ENCODE measurements at places on chromosomes 6 and 20.

- no peak for DNase-seq
Measured at GRCh38 chr6:84492241-84493165, 265.1 kb upstream of the CEP162 start.

GRCh38 chr20:31644701-31645100, 7.0 kb downstream of the COX4I2 start:
- no peak for DNase-seq

DNA sequence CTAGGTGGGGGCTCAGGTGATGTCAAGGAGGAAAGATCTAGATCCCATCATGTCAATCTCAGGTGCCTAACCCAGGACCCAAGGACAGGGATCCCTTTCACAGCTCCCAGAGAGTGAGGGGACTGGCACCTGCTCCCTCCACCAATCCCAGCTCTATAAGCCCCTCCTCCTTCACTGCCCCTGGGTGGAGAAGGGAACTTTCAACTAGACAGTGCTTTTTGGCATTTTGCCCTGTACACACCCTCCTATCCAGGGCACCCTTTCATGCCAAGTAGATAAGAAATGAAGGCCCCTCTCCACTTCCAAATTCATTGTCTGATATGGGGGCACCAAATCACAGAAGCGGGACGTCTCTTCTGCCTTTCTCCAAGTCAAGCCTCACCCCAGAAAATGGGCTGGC, 61.6 kb downstream of the MDGA1 start:
- no peak for DNase-seq

GRCh38 chr20:60224914-60225313, 266.7 kb downstream of the CDH26 start:
- DNase-seq = no peak

DNA sequence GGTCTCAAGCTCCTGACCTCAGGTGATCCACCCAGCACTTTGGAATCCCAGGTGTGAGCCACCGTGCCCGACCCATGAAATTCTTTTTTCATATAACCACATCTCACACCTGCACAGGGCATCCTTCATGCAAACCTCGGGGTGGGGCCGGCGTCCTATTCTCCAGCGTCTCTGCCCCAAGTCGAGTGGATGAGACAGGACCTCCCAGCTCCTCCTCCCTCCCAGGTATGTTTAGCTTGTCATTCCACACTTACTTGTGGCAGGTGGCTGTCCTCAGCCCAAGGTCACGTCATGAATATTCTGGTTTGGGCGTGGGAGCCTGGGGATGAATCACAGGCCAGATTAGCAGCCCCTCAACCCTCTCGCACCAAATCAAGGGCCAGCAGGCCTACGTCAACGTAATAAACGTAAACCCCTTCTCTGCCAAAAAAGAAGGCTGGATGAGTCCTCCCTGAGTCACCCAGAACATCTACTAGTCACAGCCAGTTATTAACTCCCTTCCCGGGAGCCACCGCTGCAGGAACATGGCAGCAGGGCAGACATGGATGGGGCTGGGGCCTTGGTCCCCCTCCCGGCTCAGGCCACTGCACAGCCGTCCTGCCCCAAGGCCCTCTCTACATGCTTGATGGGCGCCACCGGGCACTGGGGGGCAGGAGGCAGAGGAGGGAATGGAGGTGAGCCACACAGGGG, 91.7 kb downstream of the YTHDF1 start:
- DNase-seq = no peak

- no peak for DNase-seq
Measured at GRCh38 chr6:13283331-13283730, 45.0 kb downstream of the TBC1D7 start.
